ENCODE measurements at places on chromosomes 3 and 15.

DNA sequence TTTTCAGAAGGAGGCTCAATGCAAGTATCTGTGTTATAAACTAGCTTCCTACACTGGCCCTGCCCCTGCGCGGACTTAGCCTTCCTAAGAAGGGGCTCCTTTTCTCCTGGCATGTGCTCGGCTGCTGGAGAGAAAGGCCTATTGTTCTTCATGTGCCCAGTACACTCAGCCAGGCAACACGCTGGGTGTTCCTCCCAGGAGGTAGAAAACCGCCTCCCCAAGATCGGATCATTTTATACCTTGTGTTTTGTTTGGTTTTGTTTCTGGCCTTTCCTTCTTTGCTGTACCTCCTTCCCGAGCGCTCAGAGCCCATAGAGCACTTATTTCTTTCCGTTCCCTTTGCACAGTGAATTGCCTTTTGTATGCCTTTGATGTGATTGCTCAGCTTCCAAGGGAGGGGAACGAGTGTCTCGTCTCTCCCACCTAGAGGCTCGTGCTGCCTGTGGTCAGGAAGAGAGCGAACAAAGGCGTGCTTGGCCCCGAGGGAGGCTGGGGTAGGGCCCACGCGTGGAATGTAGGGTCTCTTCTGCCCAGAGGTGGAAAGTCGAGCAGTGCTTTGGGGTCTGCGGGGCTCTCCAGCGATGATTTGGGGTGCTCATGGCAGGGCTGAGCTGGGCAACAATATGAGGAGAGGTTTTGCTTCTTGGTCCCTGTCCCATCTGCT lies 30.0 kb downstream of the CCNL1 start:
- DNase-seq = no peak

- no peak for DNase-seq
These were observed 80.2 kb upstream of the ACP3 start for GRCh38 chr3:132236701-132237651.

- peak; percentile 30 for DNase-seq
These were observed 365.2 kb upstream of the AGTR1 start for GRCh38 chr3:148332509-148332908.

DNA sequence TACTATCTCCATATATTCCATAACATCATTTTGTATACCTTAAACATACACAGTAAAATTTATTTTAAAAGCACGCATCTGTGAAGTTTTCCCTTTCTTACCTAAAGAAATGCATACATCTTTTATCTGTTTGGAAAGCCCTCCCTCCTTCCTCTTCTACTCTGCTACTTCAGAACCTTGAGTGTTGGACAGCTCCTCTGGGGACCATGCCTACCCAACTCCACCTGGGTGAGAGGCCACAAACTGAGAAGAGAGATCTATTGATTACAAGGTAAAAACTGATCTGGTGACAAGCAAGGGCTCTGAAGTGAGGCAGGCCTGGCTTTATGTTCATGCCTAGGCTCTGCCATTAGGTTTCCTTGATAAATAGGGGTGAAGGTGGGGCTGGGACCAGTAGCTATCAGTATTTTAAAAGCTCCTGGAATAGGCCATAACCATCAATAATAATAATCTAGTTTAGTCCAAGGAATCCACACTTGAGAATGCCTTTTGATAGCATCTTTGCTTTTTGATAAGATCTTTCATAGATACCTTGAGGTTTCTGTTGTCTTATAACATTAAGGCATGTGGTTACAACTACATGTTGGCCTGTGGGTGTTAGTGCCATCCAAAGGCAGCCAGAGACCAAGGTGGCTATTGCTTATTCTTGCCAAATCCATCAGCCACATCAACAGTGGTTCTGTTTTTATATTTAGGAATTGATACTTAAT lies 148.8 kb downstream of the KCNMB2 start:
- DNase-seq = no peak

GRCh38 chr3:126485176-126485897 lies 9.6 kb upstream of the ZXDC start:
- DNase-seq = no peak

- DNase-seq = no peak
These were observed 33.3 kb downstream of the CA12 start for GRCh38 chr15:63348392-63348791.

GRCh38 chr3:104742044-104742443 lies 624.7 kb upstream of the ALCAM start:
- no peak for DNase-seq

DNA sequence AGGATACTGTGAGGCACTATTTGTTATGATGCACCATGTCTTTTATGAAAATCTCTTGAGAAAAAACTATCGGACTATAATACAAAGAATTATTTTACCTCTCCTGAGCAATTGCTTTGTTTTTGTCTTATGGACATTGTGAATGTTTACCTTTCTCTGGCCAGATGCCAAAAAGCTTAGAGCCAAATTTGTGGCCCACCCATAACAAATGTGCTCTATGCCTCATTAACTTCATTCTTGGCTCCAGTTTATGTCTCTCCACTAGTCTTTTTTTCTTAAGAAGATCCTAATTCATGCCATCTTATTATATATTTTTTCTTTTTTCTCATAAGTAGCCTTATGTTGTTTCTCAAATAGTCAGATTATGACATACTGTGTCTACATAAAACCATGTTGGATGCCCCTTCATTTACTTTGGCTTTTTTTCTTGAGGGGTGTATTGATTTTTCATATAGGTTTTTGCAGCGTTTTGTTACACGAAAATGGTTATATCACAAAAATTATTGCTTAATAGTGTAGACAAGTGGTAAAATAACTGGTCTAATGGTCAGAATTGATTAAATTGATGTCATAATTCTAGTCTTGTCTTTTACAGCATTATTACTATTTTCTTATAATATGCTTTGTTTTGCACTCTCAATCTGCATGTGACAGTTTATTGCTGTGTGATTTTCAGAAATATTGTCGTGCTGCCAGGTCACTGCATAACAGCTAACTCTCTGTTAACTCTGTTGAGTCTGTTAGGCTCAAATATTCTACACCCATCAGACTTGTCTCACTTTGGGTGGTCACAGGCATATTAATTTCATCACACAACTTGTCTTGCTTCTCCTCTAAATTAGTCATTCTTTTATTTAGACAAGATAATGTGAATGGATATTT lies 18.2 kb downstream of the SENP8 start:
- peak; percentile 38 for DNase-seq

GRCh38 chr3:62370858-62371719 lies 2.3 kb downstream of the FEZF2 start:
- DNase-seq = no peak

DNA sequence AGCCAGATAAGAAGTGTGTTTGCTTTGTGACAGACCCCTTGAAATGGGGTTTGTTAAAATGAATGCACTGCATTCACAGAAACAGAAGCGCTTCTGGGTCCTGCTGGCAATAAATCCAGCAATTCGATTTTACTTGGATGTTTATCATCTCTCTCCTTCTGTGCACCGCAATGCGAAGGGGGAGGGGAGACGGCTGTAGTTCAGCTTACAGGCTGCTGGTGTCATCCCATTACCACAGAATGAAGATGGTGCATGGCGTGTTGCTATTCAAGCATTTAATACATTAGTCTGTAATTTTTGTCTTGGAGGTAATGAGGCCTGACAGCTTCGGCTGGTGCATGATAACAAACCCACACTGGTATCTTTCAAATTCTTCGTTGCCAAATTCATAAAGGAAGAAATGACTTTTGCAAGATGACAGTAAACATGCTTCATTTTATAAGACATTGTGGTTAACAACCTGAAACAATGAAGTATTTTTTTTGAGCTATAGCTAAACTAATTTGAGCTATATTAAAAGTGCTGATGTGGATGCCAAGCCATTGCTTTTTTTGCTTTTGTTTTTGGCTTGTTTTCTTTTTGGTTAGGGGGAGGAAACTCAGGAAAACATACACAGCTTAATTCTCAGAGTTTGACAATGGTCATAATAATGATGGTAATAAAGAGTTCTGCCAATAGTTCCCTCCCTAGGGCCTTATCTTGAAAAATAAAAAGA lies 418.3 kb downstream of the OTOL1 start:
- DNase-seq = no peak

DNA sequence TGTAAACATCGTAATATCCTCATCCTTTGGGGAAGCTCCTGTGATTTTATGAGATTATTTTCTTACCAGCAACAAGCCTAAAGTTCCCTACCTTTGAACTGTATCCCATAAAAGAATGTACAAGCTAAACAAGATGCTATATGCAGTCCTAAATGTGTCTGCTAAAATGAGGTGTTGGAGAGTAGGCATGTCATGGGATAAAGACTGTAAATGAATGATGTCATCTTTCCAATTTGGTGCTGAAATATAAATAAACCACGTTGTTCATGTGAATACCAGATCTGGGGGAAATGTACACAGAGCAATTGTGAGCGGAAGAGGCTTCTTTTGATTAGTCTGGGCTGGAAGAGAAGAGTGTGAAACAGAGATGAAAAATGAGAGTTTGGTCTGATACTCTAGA lies 214.9 kb upstream of the WNT5A start:
- DNase-seq = no peak

- DNase-seq = no peak
These were observed 172.1 kb downstream of the LRTM1 start for GRCh38 chr3:54755756-54756155.

DNA sequence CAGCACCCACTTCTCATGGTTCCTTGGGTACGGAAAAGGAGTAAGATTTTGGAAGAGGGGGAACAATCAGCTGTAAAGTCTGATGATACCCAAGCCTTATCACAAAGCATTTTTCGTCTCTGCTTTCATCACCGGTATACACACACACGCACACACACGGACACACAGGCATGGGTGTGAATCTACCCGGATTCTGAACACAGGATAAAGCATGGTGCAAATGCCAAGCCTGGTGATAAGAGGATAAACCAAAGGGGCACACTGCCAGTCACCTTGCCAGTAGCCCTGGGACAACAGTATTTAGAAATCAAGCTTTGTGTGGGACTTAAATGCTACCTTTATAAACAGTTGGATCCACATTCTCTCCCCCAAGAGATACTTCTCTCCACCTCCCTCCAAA lies 22.2 kb downstream of the FAM174B start:
- DNase-seq = no peak

DNA sequence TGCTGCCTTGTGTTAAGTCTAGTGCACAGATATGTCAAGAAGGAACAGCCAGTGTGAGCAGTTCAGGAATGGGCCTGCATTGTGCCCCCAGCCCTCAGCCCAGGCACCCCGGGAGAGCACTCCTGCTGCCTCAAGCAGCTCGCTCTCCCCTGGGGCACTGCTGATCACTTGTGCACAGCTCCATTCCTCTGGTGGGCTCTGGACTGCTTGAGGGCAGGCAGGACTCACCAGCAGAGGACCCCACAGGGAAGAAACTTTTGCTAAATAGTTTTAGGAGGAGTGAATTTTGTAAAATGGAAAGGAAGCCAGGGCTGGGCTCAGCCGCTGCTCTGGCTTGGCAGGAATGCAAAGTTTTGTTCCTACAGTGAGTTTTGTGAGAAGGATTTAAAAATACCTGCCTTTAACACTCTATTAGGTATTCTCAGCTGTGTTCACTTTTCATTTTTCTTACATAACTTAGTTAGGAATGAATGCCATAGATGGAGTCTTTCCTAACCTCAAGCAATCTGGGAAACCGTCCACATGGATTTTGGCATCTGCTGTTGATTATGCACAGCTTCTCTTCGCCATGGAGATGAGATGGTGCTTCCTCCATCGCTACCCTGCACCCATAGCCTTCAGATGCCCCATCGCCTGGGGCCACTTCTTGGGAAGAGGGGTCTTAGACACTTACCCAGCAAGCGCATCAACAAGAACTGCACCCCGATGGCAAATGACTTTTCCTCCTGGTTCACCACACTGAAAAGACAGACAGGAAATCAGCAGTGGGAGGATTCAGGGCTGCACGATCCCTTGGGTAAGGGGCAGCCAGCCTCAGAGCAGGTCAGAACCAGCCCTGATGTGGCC lies 42.3 kb upstream of the RAB6B start:
- no peak for DNase-seq

- no peak for DNase-seq
These were observed 1514.8 kb downstream of the SI start for GRCh38 chr3:163563485-163563884.

DNA sequence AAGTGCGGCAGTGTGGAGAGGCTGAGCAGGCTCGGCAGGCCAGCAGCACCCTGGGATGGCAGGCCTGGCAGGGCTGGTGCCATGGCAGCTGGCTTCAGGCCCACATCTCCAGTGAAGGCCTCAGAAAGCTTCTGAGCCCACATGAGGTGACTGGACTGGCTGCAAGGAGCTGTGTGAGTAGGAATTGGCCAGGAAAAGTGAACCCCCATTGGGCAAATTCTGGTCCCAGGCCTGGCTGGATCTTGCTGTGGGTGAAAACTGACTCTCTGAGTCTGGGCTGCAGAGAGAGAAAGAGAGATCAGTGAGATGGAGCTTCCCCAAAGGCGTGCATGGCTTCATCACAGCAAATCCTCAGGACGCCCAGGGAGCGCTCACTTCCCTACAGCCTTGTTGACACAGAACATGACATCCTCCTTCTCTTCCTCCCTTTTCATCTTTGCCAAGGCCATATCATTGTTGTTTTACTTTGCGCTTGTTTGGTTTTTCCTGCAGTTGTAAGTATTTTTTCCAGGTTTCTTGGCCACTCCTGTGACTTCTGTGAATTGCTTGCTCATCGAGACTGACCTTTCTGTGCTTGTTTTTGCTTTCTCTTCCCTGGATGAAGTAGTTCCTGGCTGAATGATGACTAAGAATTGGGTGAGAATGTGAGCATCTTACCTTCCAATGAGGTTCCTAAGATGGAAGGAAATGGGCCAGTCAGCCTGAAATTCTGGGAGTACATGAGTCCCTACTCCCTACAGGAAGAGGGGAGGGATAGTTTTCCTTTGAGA lies 299.1 kb downstream of the TLE3 start:
- DNase-seq = no peak

GRCh38 chr3:36060950-36061349 lies 319.4 kb upstream of the STAC start:
- peak; percentile 100 for DNase-seq

- no peak for DNase-seq
These were observed 63.7 kb upstream of the PRR23C start for GRCh38 chr3:139108253-139108969.

- DNase-seq = no peak
These were observed 1265.0 kb upstream of the ALCAM start for GRCh38 chr3:104101736-104102135.

GRCh38 chr3:20658491-20658890 lies 472.5 kb upstream of the SGO1 start:
- DNase-seq = no peak

GRCh38 chr15:48667701-48668100 lies 22.2 kb upstream of the FBN1 start:
- DNase-seq = no peak

DNA sequence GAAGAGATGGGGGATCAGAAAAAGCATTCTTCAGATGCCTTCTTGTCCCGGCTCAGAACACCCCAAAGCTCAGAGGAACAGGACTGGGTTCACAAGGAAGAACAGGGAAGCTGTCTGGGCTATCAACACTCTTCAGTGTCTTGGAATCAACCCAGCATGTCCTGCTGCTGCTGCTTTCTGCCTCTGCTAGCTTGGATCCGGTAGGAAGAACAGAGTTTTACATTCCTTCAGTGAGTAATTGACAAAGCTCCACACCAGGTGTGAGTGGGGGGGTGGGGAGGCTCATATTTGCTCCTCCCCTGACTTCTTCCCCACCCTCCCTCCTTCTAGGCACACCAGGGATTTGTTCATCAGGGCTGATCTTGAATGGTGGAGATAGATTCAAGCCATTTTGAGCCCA lies 13.1 kb upstream of the ETV5 start:
- no peak for DNase-seq
